NCI-H524 (cell line): ENCODE measurements at places on chromosomes 16 and 17.

DNA sequence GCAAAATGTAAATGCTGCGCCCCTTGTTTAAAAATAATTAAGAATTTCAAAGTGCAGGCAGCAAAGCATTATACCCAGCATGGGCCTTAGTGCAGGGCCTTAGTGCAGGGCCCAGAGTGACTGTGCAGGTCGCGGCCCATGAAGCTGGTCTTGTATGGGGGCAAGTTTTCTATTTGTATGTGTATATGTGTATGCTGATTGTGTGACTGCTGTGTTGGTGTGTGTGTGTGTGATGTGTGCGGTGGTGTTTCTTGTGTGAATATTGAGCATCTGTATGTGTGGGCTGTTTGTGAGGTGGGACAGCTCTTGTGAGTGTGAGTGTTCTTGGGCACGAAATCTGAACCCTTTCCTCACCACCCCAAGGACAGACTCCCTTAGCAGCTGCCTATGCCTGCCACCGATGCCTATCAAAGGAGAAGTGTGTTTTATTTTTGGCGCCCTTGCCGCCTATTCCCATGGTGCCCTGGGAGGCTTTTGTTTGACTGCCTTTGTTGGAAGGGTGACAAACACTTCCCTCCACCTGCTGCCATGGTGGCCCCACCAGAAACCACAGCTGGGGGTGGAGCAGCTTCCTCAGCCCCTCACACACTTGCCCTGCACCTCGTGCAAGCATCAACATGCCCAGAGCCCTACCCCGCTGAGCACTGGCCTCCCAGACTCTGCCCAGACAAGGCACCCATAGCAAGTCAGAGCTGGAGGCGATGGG is 18.0 kb downstream of the CCR7 start:
- DNase-seq: no peak

- no peak for DNase-seq
Observed at GRCh38 chr16:86346034-86346433, 164.3 kb upstream of the FOXF1 start.

DNA sequence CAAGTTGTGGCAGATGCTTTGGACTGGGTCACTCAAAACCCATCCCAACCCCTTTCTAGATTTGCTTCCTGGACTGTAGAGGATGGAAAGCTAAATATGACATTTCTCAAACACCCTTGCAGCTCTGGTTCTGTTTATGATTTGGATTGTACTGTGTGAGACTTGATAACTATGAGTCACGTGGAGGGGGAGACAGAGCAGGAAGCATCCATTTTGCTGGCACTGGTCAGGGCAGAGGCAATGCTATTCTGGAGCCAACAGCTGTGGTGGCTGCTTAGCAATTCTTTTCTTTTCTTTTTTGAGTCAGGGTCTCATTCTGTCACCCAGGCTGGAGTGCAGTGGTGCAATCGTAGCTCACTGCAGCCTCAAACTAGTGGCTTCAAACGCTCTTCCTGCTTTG is 13.6 kb upstream of the TERF2 start:
- DNase-seq: no peak

- DNase-seq: no peak
Observed at GRCh38 chr16:88993166-88993761, 16.3 kb upstream of the CBFA2T3 start.

GRCh38 chr17:78351449-78352006 is 8.3 kb downstream of the SOCS3 start:
- no peak for DNase-seq

GRCh38 chr16:47873434-47873833 is 282.4 kb downstream of the ABCC12 start:
- no peak for DNase-seq

DNA sequence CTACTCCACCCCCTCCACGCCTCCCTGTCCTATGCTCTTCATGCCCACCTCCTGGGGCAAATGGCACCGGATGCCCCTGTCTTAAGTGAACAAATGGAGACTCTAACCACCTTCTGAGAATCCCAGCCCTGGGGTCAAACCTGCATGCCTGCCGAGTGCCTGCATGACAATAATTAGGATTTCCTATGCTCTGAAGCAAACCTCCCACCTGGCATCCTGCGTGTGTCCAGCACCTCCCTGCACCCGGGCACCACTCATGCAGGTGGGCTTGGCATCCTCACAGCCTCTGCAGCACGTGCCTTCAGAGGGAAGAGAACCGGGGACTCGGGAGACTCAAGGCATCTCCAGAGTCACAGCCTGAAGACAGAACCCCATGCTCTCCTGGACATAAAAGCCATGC is 11.2 kb upstream of the KIFC3 start:
- DNase-seq: no peak

DNA sequence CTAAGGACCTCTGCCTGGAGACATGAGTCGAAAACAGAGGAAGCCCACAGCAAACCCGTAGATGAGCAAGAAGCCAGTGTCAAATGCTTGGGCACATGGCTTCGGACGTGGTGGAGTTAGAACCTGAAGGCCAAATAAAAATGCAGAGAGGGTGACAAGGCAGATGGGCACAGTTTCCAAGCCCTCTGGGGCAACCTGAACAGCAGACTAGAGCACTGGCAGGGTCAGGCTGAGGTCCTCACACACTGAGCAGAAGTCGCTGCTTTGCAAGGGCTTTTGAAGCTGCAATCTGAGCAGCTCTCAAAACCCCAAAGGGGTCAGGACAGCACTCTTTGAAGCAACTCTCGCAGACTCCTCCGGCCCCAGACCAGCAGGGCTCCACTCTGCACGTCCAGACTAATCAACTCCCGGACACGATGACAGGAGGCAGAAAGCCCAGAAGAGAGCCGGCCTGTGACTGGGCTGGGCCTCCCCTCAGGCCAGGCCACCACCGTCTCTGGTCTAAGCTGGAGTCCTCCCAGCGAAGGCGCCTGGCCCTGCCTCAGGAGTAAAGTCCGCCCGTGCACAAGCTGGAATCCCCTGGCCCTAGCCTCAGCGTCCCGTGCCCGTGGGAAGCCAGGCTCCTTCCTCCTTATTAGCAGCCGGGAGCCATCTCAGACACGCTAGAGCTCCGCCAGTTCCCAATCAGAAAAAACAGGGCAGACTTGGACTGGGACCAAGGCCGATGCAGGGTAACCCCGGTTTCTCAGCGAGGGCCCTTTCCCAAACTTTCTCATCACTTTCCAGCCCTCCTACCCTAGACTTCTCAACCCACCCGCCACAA is 924 bp downstream of the SMARCD2 start:
- no peak for DNase-seq

DNA sequence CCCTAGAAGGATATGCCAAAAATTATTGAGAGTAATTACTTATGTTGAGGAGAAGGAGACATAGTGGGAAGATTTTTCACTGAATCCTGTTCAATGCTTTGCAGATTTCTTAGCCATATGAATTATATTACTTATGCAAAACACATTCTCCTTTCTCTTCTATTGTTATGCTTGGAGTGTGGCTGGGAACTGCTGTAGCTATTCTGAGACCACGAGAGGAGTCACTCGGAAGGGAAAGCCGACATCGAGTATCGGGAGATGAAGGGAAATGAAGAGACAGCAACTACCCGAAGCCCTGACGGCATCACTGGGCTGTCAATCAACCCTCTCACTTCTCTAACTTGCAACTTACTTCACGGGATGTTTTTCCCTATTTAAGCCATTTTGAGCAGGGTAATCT is 39.6 kb downstream of the STX8 start:
- no peak for DNase-seq

DNA sequence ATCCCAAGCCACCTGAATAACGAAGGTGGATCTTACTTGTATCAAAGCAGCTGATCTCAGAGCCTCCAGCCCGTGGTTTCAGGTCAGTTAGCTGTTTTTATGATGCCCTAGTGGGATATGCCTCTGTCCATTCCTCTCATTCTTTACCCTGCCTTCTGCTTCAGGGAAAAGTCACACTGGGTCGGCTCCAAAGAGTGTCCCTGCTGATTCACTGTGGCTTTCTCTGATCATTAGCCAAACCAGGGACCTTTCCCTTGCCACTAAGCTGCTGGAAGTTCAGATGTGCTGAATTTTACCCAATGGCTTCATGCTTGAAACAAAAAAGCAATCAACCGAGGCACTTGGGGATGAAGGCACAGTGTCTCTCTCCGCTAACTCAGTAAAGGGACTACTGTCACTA is 170.2 kb upstream of the SALL1 start:
- no peak for DNase-seq
